ENCODE measurements at places on chromosomes 4 and X.
A peak's percentile ranks its signal among the peaks of the same experiment; 100 is the strongest.

GRCh38 chrX:150607201-150607600 is 38.8 kb downstream of the MTM1 start:
- DNase-seq = no peak

DNA sequence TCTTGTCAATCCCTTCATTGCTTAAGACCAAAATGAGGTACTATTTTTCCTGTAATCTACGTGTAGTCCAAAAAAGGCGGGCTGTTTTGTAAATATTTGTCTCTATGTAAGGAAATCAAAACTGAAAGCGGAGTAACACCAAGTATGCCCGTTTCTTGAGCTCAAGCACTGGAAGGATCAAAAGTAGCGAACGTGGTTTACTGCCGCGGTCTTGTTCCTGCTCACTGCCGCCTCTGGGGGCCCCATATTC is 71.5 kb downstream of the AFF1 start:
- DNase-seq = peak; percentile 90

DNA sequence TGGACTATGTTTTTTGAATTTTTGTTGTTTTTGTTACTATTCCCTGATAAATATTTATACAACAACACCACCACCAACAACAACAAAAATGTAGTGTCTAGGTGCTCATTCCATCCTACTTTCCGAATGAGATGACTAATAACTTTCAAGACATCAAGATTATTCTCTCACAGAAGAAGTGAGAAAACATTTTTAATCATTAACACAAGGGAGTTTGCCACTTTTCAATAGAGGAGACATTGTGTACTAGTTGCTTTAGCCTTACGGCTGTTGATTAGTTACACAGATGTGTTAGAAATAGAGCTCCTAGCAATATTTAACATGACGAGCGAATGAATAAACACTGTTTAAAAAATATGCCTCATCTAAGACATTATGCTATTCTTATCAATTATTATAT is 898.8 kb downstream of the C4orf33 start:
- no peak for DNase-seq

- DNase-seq = no peak
Measured at GRCh38 chr4:3525532-3526430, 6.4 kb downstream of the LRPAP1 start.

GRCh38 chr4:92047209-92047875 is 256.4 kb upstream of the GRID2 start:
- DNase-seq = no peak

DNA sequence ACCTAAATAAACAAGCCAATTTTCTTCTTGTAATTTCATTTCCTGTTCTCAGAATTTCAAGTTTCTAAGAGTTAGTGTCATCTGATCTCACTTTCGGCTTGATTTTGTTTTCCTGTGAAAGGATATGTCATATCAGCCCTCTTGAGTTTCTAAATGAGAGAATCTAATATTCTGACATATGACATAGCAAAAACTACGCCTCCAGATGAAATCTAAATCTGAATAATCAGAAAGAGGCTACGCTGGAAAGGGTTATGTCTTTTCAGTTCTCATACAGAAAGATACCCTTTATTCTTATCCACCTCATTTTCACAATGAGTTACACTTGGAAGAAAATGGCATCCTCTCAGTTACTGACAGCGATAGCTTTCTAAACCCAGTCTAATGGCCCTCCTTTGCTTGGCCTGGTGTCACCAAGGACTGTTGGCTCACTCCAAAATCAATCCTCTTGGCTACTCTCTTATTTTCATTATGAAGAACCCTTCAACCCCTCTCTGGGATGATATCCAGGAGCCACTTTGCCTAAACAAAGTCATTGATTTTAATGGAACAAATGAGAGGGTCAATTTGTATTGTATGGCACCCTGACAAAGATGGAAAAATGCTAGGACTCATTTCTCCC is 65.6 kb downstream of the ASB9 start:
- DNase-seq = no peak

GRCh38 chr4:100582146-100582545 is 64.3 kb upstream of the EMCN start:
- DNase-seq = no peak

GRCh38 chrX:7247346-7247745 is 99.4 kb upstream of the PUDP start:
- no peak for DNase-seq

DNA sequence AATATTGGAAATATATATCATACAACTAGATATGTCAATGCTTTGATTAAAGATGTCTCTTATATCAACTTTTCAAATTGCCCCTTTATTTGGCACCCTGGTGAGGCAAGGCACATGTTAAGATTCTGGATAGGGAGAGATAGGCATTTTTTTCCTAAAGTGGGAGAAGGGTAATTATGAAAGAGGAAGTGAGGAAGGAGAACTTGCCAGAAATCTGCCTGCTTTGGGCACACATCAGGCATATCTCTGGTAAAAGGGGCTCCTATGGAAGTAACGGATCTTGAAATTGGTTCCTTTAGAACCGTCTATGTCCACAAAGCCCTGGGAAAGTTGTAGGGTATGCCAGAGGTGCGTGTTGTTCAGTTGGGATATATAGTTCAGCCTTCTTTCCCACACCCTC is 5.7 kb downstream of the IL15 start:
- no peak for DNase-seq

GRCh38 chr4:140735779-140736391 is 20.3 kb downstream of the TBC1D9 start:
- no peak for DNase-seq

DNA sequence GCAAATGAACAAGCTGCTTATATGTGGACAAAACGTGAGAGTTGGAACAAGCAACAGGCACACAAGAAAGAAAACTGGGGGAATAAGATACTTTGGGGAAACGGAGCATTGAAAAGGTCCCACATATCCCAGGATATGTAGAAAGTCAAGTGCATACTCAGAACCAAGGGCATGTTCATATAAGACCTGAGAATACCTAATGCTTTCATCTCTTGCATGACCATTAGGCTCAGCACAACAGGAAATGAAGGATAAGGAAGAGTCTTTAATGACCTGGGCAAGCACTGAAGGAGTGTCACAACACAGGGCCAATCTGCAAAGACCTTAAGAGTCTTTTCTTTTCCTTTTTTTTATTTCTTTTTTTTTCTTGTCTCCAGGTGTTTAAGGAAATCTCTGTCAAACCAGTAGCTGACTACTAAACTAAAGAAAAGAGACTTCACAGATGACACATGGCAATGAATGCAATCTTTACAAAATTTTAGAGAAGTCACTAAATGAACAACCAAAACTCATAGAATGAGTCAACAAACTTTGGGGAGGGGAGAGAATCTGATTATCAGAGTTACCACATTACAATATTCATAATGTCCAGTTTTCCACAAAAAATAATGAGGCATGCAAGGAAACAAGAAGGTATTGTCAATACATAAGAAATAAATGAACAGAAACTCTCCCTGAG is 67.9 kb upstream of the STK26 start:
- DNase-seq = no peak

- no peak for DNase-seq
Measured at GRCh38 chr4:123452616-123453015, 56.0 kb downstream of the SPRY1 start.

DNA sequence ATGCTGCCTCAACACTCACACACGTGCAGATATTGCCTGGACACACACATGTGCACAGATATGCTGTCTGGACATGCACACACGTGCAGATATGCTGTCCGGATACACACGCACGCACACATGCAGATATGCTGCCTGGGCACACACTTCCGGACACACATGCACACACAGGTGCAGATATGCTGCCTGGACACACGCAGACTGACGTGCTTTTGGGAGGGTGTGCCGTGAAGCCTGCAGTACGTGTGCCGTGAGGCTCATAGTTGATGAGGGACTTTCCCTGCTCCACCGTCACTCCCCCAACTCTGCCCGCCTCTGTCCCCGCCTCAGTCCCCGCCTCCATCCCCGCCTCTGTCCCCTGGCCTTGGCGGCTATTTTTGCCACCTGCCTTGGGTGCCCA is 14.7 kb downstream of the FGFRL1 start:
- DNase-seq = no peak

DNA sequence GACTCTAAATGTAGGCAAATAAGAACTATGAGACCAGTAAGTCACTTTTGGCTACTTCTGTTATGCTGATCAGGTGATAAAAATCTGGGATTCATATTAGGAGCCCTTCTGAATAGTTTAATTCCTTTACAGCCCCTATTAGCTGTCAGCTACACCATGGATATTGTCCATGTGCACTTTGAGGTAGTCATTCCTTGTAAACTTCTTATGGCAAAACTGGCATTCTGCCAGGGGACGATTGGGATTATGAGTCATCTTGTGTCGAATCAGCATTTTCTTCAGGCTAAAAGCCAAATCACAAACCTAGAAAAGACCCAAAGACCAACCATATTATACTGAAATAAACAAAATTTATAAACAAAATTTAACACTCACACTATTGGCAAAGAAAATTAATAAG is 227.6 kb downstream of the PRDM5 start:
- no peak for DNase-seq

GRCh38 chrX:22481436-22481835 is 208.7 kb downstream of the CBLL2 start:
- no peak for DNase-seq

DNA sequence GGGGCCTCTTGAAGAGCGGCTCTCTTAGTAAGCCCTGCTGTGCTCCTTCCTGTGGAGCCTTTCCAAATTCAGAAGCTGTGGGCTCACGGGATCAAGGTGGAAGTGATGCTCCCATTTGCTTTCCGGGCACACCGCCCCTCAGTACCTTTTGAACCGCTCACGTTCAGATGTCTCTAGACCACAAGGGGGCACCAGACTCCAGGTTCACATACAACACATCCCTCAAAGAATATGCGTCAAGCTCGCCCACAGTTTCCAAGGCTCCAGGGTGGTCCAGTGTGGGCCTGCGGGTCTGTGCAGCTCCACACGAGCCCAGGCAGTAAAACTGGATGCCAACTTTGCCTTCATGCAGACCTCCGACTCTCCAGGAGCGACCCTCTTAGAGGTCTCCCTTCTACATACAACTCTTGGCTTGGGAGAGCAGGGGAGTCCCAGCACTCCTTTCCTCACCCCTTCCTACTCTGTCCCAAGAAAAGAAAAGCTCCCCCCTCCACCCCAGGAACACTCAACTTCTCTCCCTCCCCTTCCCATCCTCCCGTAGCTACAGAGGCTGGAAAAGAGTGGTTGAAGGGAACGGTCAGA is 11.0 kb downstream of the SUPT20HL1 start:
- no peak for DNase-seq

- DNase-seq = no peak
Measured at GRCh38 chrX:31117266-31117665, 45.4 kb upstream of the FTHL17 start.

GRCh38 chr4:93228021-93228420 is 600.5 kb upstream of the ATOH1 start:
- no peak for DNase-seq

- no peak for DNase-seq
Measured at GRCh38 chr4:149986917-149987316, 91.3 kb upstream of the DCLK2 start.

DNA sequence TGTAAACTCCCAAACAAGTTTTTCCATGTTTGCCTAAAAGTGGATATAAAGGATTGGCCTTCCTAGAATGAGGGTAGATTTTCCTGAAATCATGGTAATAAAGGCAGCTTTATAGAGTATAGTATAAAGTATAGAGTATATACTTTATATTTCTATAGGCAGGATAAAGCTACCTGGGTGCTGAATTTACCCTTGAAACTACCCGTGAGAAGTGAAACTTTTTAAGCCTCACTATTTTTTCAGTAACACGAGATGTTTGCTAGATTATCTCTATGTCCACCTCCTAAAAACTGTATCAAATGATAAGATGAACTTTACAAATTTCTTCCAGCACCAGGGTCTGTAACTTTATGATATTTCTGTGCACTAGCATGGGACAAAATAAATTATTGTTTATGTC is 340.0 kb upstream of the GALNTL6 start:
- DNase-seq = no peak

DNA sequence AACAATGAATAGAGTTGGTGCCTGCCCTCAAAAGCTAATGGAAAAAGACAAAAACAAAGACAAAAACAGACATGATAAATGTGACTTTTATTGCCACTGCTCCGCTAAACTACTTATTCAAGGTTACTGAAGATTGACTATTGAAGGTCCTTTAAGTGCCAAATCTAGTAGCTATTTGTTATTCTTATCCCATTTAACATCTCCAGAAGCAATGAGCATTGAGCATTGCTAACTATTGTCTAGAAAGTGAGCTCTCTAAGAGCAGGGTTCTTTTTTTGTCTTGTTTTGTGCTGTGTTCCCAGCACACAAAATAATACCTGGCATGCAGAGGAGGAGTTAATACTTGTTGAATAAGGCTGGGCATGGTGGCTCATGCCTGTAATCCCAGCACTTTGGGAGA is 95.4 kb upstream of the SFRP2 start:
- DNase-seq = no peak

DNA sequence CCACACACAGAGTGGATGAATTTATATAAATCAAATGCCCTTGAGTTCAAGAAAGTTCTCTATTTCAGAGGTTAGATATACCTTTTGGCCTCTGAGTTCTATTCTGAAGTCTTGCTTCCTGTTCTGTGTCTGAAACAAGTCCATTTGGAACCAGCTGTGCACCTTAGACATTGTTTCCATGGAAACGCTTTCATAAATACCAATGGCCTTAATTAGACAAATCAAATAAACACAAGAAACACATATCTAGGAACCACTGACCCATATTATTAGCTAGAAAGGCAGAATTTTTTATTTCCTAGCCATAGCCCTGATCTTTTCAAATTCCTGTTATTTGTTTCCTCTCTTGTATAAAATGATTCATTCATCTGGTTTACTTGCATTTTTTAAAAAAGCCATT is 8.4 kb upstream of the C4orf54 start:
- no peak for DNase-seq

GRCh38 chr4:142566777-142567176 is 279.3 kb downstream of the INPP4B start:
- DNase-seq = no peak

- DNase-seq = no peak
Measured at GRCh38 chr4:185036842-185037241, 18.6 kb downstream of the HELT start.

GRCh38 chr4:153542834-153543233 is 76.7 kb downstream of the TMEM131L start:
- no peak for DNase-seq

GRCh38 chrX:141405853-141406492 is 163.7 kb upstream of the SPANXC start:
- DNase-seq = no peak

- no peak for DNase-seq
Measured at GRCh38 chrX:119529345-119530276, 35.6 kb downstream of the STEEP1 start.

GRCh38 chr4:140080883-140081282 is 73.1 kb downstream of the MAML3 start:
- no peak for DNase-seq

GRCh38 chr4:86481440-86481839 is 112.7 kb upstream of the PTPN13 start:
- no peak for DNase-seq

GRCh38 chr4:162804351-162804924 is 362.3 kb downstream of the NAF1 start:
- no peak for DNase-seq

DNA sequence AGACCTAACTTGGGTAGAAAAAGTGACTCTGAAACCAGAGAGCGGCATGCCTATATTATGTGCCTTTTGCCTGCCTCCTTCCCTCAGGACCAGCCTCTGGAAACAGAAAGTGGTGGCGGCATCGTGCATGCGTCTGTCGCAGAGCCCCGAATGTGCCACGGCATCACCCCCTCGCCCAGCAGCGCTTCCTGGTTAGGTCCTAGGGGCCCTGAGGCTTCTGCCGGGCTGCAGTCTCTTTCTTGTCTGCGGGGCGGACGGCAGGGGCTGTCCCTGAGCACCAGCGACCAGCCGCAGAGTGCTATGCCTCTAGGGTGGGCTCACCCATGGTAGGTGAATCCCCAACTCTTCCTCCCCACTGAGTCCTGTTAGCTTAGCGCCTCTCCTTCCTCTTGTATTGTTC is 68.7 kb downstream of the VSIG4 start:
- no peak for DNase-seq
